ENCODE measurements at places on chromosomes 11 and 22.

- DNase-seq = no peak
These were observed 12.9 kb downstream of the CWC15 start for GRCh38 chr11:94960488-94960887.

GRCh38 chr11:91902312-91902711, 322.3 kb upstream of the FAT3 start:
- no peak for DNase-seq

- DNase-seq = no peak
These were observed 314.3 kb downstream of the TBC1D22A start for GRCh38 chr22:47076758-47077157.

DNA sequence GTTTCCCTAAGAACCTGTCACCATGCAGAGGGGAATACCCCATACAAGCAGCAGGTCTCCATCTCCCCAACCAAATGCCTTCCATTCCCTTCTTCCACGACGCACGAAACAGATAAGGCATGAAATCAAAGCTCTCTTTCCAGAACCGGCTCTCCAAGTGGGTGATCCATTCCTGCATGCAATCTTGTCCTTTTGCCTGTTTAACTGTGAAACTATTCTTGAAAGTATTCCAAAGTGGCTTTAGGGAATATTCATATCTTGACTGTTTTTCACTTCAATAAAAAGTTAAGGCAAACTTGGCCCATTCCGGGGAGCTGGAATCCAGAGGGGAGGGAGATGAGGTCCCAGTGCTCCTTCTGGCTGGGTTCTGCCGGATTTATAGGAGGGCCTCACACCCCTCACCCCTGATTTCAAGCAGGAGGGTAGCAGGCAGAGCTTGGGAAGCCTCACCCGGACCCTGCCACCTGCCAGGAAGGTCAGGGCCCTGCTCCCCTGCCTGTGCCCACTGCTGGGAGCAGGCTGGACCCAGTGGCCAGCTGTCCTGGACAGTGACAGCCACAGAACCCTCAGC, 60.9 kb downstream of the SCGB1A1 start:
- DNase-seq = no peak

GRCh38 chr11:22466351-22466750, 128.2 kb downstream of the SLC17A6 start:
- no peak for DNase-seq

DNA sequence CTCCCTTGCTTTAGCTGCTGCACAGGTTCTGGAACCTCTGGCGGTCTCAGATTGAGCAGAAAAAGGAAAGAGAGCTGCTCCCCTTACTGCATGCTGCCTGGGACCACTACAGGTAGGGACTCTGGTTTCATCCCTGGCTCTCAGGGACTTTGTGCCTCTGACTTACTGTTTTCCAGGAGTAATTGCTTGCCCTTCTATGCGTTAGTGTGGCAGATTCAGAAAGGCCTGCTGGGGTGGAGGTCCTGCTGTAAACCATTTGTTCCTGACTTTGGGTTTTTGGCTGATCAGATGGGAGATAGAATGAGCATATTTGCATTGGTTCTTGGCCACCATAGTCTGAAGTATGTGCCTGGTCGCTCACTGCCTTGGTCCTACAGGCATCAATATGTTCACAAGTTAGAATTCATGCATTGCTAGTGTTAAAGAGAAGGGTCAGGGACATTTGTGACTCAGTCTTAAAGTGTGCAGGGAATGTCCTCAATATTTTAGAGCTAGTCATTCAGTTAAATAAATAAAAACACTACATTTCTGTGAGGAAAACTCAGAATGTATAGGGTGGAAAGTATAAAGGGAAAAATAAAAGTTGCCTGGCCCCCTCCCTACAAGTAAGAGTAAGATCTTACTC, 78.0 kb downstream of the PISD start:
- DNase-seq = no peak

DNA sequence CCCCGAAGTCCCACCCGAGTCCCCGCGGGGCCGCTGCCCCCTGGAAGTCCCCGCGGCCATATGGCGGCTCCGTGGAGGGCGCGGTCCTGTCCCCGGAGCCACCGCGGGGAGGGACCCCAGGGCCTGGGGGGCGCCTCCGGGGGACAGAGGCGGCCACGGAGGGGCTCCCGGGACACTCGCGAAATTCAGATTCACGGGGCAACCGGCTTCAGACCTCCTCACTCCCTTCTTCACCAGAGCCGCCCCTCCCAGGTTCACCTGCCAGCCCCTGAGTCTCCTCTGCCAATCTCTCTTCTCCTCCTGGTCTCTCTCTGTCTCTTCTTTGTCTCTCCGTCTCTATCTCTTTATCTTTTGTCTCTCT, 28.2 kb upstream of the TOLLIP start:
- DNase-seq = no peak

- no peak for DNase-seq
These were observed 47.3 kb upstream of the CCDC34 start for GRCh38 chr11:27410272-27410671.

- DNase-seq = no peak
These were observed 58.3 kb downstream of the CEP164 start for GRCh38 chr11:117385906-117386305.

GRCh38 chr11:78188286-78189173, at the start of the genes KCTD21 and USP35:
Gene KCTD21 (minus strand): TSS chr11:78188626. CDS start chr11:78174554, 14,072 bp downstream.
Gene USP35 (plus strand): TSS chr11:78188919. CDS start chr11:78196246, 7,327 bp downstream.
- peak; percentile 95 for DNase-seq

GRCh38 chr22:32587449-32587848, 112.8 kb downstream of the FBXO7 start:
- DNase-seq = no peak

DNA sequence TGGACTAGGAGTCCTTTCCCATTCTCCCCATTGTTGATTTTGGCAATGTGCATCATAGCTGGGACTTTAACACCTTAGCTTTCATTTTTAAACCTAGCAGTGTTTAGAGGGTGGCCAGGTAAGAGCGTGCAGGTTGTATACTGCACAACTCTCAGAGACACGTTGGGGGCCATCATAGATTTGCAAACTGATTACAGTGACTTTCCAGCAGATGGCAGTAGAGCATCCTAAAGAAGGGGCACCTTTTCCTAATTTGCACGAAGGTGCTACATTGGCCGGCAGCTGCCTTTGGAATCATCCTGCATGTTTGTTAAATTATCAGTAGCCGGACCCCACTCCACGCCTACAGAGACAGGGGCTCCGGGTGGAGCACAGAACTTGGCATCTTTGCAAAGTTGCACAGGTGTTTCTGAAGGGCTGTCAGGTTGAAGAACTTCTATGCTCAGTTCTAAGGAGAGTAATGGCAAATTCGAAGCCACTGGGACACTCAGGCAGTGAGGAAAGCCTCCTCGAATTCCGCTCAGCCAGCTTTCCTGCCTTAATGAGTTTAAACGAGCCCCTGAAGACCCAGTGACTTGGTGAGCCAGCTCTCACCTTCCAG, 7.7 kb downstream of the LHFPL7 start:
- no peak for DNase-seq

GRCh38 chr11:128766591-128767081, 72.8 kb downstream of the FLI1 start:
- no peak for DNase-seq

DNA sequence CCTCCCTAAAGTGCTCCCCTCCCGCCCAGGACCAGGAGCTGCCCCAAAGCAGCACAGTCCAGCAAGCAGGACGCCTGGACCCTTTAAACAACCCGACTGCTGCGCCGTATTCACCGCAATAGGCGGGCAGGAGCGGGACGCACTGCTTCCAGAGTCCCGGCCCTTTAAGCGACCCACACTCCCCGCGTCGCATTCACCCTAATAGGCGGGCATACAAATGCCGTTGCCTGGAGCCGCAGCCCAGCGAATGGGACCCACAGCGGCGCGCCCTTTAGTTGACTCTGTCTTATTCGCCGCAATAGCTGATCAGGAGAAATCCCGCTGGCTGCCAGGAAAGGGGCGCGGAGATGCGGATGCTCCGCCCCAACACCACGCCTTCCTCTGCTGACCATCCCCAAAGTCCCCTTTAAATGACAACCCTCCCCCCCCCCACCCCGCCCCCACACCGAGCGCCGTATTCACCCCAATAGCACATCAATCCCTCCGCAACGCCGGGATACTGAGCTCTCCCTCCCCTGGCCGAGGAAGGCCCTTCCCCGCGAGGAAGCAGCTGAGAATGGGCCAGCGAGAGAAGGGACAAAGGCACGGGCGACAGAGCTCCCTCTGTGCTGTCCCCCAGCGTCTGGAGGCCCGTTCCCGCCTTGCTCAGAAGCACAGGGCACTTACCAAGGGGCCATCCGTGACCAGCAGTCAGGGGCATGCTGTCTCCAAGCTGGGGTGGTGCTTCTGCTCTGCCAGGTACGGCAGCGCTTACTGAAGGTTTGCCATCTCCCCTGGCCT, 4.7 kb downstream of the OSBPL5 start:
- peak; percentile 90 for DNase-seq

GRCh38 chr11:117189191-117189940, 9.8 kb upstream of the TAGLN start:
- DNase-seq = no peak

DNA sequence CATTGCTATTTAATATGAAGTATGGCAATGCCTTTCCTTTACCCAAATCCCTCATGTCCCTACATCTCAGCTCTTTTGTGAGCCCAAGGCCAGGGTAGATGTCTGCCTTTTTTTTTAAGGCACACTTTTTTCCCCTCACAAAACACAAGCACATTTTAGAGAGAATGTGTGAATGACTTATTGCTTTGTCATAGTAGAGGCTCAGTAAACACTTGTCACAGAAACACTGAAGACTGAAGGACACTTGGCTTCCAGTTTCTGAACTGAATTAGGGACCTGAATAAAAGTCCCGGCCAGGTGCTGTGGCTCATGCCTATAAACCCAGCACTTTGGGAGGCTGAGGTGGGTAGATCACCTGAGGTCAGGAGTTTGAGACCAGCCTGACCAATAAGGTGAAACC, 2.9 kb upstream of the SCGB2A2 start:
- DNase-seq = no peak
